CD8-positive, alpha-beta memory T cell (primary cell): ENCODE measurements at places on chromosomes 3 and 15. TPM values are rescaled to one million over a fixed set of nuclear protein-coding genes. Genes with fewer than 3 reads are reported as not detected.

DNA sequence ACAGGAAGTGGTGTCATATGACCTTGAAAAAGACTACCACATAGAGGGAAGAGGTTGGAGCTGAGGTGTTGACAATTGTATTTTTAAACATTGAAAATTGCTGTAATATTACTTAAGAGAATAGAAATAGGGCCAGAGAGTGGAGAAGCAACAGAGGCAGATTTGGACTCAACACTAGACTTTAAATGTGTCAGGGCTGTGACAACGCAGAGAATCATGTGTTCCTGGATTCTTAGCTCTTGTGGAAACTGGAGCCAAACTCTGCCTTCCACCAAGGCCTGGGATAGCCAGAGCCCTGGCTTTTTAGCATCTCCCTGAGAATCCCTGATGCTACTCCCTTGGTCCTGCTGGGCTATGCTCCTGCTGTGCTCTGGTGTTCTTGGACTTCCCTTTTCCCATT, 277.5 kb downstream of the KCNH8 start:
- no peak overlapping the region for H3K4me3 ChIP-seq
- no peak for DNase-seq
- H3K27me3 ChIP-seq, result no peaks in the 10 kb centered on the region
- no peaks in the 10 kb centered on the region for H3K36me3 ChIP-seq
- no peaks in the 10 kb centered on the region for H3K4me1 ChIP-seq

GRCh38 chr3:132378-132777, 64.2 kb upstream of the CHL1 start:
- H3K36me3 ChIP-seq, result no peaks in the 10 kb centered on the region
- no peak overlapping the region for H3K4me3 ChIP-seq
- H3K27ac ChIP-seq, result no peak overlapping the region
- DNase-seq, result no peak
- no peaks in the 10 kb centered on the region for H3K4me1 ChIP-seq

DNA sequence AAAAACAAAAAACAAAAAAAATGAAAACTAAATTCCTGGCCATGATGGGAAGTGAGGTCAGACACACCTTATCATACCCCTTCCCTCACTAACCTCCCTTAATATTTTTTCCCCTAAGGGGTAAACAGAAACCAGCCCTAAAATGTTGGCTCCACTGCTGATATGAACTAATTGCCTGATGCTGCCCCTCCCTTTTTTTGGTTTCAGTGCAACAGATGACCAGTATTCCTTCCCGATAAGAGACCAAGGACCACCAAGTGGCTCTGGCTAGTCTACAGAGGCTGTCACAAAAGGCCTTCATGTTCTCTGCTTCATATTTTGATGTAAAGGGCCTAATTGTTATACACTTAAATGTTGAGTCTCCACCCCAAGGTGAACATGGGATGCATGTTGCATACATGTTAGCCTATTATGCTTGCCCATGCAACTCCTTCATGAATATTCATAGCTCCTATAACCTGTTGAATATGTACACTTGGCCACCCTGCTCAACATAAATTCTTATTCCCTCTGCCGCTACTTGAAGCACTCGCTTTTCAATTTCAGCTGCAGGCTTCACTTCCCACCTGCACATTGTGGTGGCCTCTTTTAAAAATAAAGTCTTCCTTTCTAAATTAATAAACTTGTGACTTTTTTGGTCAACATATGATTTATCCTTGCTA, 12.3 kb upstream of the STAC start:
- no peak overlapping the region for H3K27ac ChIP-seq
- H3K36me3 ChIP-seq, result no peaks in the 10 kb centered on the region

DNA sequence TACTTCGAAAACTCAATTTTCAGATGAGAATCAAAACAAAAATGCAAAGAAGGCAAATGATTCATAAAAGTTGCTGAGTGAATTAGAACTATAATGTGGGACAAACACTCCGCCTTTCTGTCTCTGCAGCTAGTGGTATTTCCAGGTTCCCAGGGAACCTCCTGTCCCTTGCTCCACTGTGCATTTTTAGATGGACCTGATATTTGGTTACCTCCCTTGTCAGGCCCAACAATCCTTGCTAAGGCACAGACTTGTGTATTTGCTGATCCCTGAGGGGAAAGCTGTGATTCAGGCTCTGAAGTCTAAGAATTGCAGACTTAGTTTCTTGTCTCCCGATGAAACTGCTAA, 162.7 kb downstream of the LPP start:
- no peak overlapping the region for H3K4me3 ChIP-seq
- no peaks in the 10 kb centered on the region for H3K27me3 ChIP-seq
- H3K36me3 ChIP-seq, result no peaks in the 10 kb centered on the region

DNA sequence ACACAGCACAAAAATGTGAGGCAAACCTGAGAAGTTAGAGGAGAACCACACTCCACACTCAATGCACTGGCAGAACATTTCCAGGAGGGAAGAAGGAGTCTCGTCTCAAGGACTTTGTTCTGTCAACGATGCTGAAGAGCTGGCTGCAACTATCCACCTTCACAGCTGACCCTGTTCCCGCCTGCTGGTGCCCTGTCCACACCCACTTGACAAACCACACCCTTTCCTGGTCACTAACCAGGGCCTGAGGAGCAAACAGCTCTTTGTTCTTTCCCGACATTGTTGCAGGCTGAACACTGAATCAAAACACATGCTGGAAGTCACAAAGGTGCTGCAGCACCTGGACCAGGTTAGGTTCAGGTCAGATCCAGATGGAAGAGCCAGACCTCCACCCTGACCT, 92.6 kb upstream of the ARRDC4 start:
- no peaks in the 10 kb centered on the region for H3K4me1 ChIP-seq
- H3K36me3 ChIP-seq, result no peaks in the 10 kb centered on the region
- no peak overlapping the region for H3K27ac ChIP-seq
- no peak overlapping the region for H3K4me3 ChIP-seq
- no peak for DNase-seq
- no peaks in the 10 kb centered on the region for H3K27me3 ChIP-seq

DNA sequence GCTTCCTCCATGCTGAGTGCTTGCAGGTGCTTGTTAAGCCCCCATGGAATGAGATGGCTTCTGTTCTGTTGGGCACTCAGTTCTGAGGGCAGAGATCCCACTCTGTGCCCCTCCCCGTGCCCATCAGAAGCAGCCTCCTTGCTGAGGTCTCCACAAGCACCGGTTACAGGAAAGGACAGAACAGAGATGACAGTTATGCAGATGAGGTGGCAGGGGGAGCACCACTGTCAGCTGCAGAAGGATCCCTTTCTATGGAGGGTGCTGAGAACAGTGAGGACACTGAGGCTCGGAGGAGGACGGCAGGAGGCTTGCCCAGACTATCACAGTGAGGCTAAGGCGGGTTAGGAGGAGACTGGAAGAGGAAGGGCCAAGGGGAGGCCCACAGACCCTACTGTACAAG, 12.4 kb downstream of the CACNA2D2 start:
- no peaks in the 10 kb centered on the region for H3K36me3 ChIP-seq
- no peaks in the 10 kb centered on the region for H3K4me1 ChIP-seq
- no peak overlapping the region for H3K27ac ChIP-seq
- no peaks in the 10 kb centered on the region for H3K27me3 ChIP-seq
- no peak overlapping the region for H3K4me3 ChIP-seq

- peaks cover 32% of the 10 kb centered on the region for H3K4me1 ChIP-seq
- no peaks in the 10 kb centered on the region for H3K36me3 ChIP-seq
- H3K27ac ChIP-seq, result peak overlapping the region; percentile 88
- DNase-seq, result no peak
- no peaks in the 10 kb centered on the region for H3K27me3 ChIP-seq
- peak overlapping the region; percentile 96 for H3K4me3 ChIP-seq
Observed at GRCh38 chr3:149812165-149812605, 830 bp upstream of the RNF13 start.

DNA sequence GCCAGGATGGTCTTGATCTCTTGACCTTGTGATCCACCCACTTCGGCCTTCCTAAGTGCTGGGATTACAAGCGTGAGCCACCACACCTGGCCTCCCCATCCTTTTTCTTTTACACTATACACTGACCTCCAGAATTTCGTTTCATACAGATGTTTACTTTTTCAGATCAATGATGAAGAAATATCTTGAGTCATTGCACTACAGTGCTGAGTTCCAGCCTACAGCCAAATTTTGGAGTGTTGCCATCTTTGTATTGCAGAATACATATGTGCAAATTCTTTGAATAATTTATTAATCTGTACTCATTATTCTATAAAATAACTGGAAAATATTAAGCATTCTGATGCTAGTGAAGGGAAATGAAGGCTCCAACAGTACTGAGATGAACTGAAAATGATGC, 12.5 kb downstream of the ZPLD1 start:
- no peak overlapping the region for H3K27ac ChIP-seq
- H3K4me3 ChIP-seq, result no peak overlapping the region
- H3K36me3 ChIP-seq, result no peaks in the 10 kb centered on the region
- no peaks in the 10 kb centered on the region for H3K4me1 ChIP-seq
- no peaks in the 10 kb centered on the region for H3K27me3 ChIP-seq

DNA sequence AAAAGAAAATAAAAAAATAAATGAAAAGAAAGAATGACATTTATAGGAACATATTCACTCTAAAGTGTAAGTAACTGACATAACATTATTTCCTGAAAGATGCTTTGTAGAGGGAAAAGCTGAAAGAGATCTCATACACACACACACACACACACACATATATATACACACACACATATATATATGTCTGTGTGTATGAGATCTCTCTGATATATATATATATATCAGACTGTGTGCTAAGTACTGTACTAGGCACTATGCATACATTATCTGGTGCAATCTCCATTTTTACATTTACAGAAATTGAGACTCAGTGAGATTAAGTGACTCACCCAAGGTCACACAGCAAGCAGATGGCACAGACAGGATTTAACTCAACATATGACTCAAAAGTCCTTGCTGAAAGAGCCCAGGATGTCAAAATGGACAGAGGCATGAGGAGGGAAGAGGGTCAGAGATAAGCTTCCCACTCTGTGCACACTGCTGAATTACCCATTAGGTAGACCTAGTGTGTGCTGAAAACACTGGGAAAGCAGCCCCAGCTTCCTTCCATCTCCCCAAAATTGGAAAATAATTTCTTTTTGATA, 15.0 kb downstream of the BHLHE40 start:
- H3K27me3 ChIP-seq, result no peaks in the 10 kb centered on the region
- H3K4me1 ChIP-seq, result peaks cover 3% of the 10 kb centered on the region
- H3K27ac ChIP-seq, result peak overlapping the region; percentile 87
- H3K36me3 ChIP-seq, result no peaks in the 10 kb centered on the region
- no peak for DNase-seq

- no peak for DNase-seq
- no peak overlapping the region for H3K27ac ChIP-seq
- peaks cover 11% of the 10 kb centered on the region for H3K4me1 ChIP-seq
- H3K36me3 ChIP-seq, result no peaks in the 10 kb centered on the region
Observed at GRCh38 chr15:40360015-40360414, 2.0 kb downstream of the DISP2 start.

DNA sequence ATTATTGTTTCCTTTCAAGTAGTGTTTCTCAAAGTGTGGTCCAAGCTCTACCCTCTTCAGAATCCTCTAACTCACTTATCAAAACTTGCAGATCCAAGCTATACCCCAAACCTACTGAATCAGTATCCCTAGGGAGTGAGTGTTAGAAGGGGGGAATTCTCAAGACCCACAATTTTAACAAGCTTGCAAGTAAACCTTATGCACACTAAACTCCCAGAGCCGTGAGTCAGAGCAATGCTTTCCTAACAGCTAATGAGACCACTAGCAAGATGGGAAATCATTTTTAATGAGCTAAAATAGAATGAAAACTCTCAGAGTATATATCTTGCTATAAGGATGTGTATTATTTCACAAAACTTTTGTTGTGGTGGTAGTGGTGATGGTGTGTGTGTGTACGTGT, 41.1 kb upstream of the SRGAP3 start:
- no peaks in the 10 kb centered on the region for H3K36me3 ChIP-seq
- no peak for DNase-seq
- H3K27me3 ChIP-seq, result no peaks in the 10 kb centered on the region
- no peak overlapping the region for H3K27ac ChIP-seq

Gene TTLL13
- total RNA-seq, result 0.80 TPM

Gene PCLAF
- total RNA-seq, result 90.3 TPM

Gene PLAAT1
- not detected for total RNA-seq

Gene GATM
- total RNA-seq, result 2.4 TPM
